Muscle of leg (tissue), 16 donors: ENCODE measurements at places on chromosomes 1 and 21. TPM values are rescaled to one million over a fixed set of nuclear protein-coding genes. Genes with fewer than 3 reads are reported as not detected.

- DNase-seq, result no peak
Measured at GRCh38 chr1:50450861-50451653, 27.8 kb upstream of the DMRTA2 start.

The SERINC2 gene
- 41.8 TPM for polyA plus RNA-seq

DNA sequence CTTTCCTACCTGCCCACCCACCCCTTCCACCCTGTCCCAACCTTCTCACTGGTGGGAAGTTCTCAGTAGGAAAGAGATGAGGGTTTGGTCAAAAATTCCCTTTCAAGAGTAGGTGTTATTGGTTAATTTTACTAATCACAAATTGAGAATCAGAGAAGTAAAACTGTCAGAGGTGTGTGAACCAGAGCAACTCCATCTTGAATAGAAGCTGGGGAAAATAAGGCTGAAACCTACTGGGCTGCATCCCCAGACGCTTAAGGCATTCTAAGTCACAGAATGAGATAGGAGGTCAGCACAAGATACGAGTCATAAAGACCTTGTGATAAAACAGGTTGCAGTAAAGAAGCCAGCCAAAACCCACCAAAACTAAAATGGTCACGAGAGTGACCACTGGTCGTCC, 11.5 kb downstream of the PLA2G2D start:
- DNase-seq, result no peak

- DNase-seq, result no peak
Measured at GRCh38 chr1:158002022-158002630, 8.7 kb downstream of the KIRREL1 start.

- no peak for DNase-seq
Measured at GRCh38 chr1:81233591-81233990, 567.1 kb upstream of the ADGRL2 start.

The FPGT gene
- 10.6 TPM for polyA plus RNA-seq

GRCh38 chr1:6590046-6590445, 10.3 kb downstream of the ZBTB48 start:
- no peak for DNase-seq

DNA sequence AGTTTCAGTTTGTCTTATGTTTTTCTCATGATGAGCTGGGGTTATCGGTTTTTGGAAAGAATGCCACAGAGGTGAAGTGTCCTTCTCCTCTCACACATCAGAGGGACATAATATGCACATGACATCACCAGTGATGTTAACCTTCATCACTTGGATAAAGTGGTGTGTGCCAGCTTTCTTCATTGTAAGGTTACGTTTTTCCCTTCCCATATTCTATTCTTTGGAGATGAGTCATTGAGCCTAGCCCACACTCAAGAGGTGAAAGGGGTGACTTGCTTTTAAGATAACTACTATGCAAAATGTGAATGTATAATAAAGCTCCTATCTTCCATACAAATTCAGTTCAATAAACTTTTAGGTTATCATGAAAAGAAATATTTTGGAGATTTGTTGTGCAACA, 36.7 kb upstream of the MAGI3 start:
- DNase-seq, result no peak

DNA sequence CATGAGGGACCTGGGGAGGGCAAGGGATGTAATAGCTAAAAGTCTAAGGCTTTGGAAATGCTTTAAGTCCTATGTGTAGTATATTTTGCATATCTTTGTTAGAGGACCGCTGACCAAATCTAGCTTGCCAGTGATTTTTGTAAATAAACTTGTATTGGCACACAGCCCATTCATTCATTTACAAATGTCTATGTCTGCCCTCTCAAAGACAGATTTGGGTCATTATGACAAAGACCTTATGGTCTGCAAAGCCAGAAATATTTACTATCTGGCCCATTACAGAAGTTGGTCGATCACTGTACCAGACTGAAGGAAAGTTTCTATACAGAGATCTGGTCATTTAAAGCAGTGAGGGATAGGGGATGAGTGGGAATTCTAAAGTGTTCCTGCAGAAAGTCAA, 120.1 kb upstream of the RAVER2 start:
- DNase-seq, result no peak

- no peak for DNase-seq
Measured at GRCh38 chr1:162327144-162327787, 49.4 kb downstream of the SPATA46 start.

GRCh38 chr1:168443899-168444298, 99.9 kb downstream of the XCL2 start:
- no peak for DNase-seq

The NR1I3 gene
- polyA plus RNA-seq, result 0.50 TPM

The LAMC1 gene
- 311 TPM for polyA plus RNA-seq

The AMY2A gene
- not detected for polyA plus RNA-seq

- DNase-seq, result no peak
Measured at GRCh38 chr21:46059195-46059594, 38.7 kb upstream of the COL6A2 start.

DNA sequence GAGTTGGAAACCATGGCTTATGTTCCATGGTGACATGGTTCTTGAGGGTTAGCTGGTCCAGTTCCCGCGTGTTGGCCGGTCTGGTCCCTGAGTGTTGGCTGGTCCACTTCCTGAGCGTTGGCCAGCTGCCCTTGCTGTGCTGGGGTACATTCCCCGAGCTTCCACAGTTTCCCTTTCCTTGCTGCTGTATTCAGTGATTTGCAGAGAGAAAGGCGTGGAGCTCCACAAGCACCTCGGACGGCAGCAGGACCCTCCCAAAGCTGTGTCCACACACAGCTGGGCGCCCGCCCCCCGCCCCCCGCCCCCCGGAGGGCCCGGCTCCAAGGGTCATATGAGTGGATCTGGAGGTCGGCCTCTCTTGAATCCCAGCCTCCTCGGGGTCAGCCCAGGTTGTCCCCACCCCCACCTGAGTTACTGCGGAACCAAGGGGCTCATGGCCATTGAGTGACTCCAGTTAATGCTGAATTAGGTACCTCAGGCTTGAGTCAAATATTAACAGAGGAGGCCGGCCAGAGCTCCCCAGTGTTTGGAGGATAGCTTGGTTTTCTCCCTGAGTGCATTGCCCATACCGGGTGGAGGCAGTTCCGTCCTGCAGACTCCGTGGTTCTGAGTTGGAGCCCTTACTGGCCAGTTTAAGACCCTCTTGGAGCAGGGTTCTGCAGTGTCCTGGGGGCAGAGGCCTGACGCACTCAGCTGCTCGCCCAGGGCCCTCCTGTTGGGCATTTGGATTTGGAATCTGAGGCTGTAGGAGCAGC, 18.4 kb downstream of the COL18A1 start:
- DNase-seq, result no peak

- no peak for DNase-seq
Measured at GRCh38 chr1:2597441-2598328, 11.1 kb downstream of the PRXL2B start.

- DNase-seq, result peak; percentile 61
Measured at GRCh38 chr1:66282343-66282852, 251.6 kb upstream of the SGIP1 start.

The IGSF9 gene
- polyA plus RNA-seq, result 0.56 TPM

The MAP3K7CL gene
- polyA plus RNA-seq, result 71.2 TPM

GRCh38 chr21:16633831-16634459, 878.9 kb upstream of the CXADR start:
- peak; percentile 76 for DNase-seq

DNA sequence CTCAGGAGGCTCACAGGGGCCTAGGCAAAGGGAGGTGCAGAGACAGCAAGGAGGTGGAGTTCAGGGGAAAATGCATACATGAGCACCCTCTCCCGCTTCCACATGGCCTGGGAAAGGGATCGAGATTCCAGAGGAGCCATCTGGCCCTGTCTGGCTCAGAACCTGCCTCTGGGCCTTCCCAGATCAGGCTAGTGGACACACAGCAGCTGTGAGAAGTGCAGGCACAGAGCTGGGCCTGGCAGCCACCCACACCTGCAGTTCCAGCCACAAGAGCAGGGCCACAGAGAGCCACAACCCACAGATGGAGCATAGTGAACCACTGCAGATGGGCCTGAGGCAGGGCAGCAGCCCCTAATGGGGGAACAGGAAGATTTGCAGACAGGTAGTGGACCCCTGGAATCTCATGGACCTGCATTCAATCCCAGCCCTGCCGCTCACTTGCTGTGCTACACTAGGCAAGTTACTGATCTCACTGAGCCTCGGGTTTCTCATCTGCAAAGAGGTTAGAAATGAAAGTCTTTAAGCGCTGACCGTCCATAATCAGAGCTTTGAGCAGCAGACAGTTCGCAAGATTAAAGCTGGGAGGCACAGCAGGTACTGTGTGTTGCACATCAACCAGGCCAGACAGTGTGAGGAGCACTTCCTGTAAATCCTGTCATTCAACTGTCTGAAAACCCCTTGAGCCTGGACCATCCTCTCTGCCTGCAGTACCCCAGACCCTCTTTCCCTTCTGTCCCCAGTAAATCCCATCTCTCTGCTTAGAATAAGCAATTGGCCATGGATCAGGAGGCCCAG, 58.0 kb downstream of the MATN1 start:
- peak; percentile 32 for DNase-seq

DNA sequence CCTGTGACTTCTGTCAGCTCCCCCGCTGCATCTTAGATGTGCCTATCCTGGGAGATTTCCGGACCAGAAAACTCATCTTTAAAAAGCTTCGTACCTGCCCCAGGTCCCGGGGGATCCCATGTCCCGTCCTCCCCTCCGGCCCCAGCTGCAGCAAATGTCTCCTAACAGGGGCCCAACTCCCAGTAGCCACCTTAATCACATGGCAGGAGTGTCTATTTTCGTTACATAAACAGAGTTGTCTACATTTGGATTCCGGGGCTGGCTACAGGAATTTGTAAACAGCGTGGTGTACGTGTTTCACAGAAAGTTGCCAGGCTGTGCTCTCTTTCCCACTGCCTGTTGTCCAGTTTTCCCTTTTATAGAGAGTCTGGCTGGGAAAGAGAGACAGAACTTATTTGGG, 17.9 kb upstream of the KCNE2 start:
- peak; percentile 33 for DNase-seq

DNA sequence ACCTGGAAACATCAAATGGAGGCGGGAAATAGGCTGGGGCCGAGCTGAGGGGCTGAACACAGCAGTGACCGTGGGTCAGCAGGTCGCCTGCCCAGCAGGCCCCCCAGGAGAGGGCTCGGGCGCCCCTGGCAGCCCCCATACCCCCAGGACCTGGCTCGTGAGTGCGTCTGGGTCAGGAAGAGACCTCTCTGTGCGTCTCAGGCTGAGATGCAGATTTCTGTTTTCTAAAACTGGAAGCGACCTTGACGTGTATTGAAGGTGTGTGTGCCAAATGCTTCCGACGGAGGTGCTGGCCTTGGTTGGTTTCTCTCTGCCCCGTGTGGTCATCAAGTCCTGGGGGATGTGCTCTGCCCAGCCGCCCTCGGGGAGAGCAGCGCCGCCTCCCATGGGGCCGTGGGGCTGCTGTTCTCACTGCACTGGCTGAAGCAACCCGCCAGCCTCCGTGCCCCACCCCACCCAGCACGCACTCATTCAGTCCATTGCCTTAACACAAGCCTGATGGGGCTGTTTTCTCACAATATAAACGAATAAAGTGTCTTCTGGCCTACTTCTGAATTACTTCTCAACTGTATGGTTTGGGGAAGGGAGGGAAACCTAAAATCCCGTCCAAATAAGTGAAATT, 7.4 kb downstream of the PEX10 start:
- DNase-seq, result no peak

The DYNLT4 gene
- 0.31 TPM for polyA plus RNA-seq

GRCh38 chr1:2271841-2272655, 43.9 kb downstream of the SKI start:
- no peak for DNase-seq

GRCh38 chr21:21019681-21020080, 21.5 kb downstream of the NCAM2 start:
- DNase-seq, result no peak

GRCh38 chr1:110264430-110264829, 54.3 kb downstream of the KCNC4 start:
- DNase-seq, result peak; percentile 39

DNA sequence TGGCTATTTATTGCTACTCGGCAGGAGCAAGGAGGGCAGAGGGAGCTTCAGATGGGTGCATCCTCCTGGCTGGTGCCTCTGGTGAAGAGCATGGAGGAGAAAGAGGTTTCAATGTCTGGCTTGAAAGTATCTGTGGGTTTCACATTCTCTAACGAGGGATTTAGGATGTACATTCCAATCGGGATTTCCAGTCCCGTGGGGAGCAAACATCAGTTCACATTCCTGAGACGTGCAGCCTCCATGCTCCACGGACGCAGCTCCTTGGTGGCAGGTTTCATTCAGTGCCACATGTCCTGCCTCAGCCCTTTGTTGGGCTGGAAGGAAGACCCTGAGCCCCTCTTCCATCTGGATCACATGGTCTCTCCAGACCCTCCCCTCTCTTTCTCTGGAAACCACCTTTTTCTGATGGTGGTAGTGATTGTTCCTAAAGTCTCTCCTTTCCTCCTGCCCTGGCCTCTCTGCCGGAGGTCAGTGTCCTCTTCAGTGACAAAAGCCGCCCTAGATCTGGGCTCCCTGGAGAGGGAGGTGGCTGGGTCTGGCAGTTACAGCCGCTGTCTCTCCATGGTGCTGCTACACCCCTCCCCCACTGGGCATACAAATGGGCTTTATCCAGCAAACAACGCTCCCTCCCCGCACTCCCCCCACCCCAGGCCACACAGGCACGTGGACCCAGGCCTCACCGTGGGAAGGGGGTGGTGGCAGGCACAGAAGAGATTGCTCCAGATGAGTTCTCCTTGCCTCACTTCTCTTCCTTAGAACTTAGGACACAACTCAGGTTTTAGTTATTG, 826 bp upstream of the CA14 start:
- DNase-seq, result no peak

The TNFRSF4 gene
- polyA plus RNA-seq, result 3.2 TPM

The OPRD1 gene
- 0.45 TPM for polyA plus RNA-seq

DNA sequence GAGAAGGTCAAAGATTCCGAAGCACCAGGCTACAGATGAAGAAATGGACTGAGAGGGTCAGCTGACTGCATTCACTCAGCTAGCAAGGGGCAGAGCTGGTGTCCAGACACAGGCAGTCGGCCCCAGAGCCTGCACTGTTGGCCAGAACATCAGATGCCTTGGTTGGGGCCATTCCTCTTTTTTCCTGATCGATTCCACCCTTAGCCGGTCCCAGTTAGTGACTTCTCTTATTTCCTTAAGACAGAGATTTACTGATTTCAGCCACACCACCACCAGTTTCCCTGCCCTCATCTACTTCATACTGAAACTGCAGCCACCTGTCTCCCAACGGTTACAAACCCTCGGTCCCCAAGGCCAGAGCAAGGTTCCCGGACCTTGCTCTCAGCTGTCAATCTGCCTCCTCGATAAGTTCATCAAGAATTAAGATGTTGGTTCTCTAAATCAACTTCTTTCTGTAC, 11.5 kb downstream of the CD58 start:
- DNase-seq, result no peak

GRCh38 chr1:225441314-225442122, 13.7 kb upstream of the LBR start:
- no peak for DNase-seq

GRCh38 chr21:45510466-45510955, 31.7 kb downstream of the SLC19A1 start:
- DNase-seq, result no peak
